ENCODE measurements at places on chromosomes 5 and 9. TPM values are rescaled to one million over a fixed set of nuclear protein-coding genes. Genes with fewer than 3 reads are reported as not detected.

Gene RNF180
- 0.21 TPM for total RNA-seq

Gene STPG3
- not detected for total RNA-seq

Gene FAM221B
- total RNA-seq: not detected

Gene LAMC3
- 0.40 TPM for total RNA-seq

Gene THBS4
- 2.3 TPM for total RNA-seq

All from activated CD4-positive, alpha-beta T cell treated with anti-CD3 and anti-CD28 coated beads for 36 hours (primary cell).